ENCODE measurements at places on chromosomes 13 and 19.

DNA sequence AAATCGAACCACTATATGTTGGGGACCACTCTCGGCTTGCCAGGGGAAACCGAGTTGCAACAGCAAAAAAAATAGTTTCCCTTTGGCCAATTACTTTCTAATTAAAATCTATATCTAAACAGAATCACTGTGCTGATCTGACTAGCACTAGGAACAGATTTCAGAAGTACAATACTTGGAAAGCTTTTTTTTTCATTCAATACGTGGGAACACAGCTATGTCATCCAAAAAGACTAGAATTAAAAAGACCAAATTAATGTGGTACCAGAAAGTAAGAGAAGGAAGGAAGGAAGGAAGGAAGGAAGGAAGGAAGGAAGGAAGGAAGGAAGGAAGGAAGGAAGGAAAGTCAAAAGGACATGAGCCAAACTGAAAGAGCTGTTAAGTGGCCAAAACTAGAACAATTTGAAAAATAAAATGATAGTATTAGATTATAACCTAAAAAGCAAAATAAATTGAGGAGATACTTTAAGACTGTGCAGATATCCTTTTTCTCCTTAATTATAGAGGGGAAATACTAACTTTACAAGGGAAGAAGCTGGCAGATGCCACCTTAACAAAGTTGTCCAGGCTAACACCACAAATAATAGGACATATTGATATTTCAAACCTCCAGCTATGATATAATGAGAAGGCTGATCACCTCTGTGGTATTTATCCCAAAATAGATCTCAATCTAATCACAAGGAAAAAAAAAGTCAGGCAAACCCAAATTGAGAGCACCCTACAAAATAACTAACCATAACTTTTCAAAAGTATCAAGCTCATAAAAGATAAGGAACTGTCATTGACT is 63.9 kb downstream of the DIAPH3 start:
- DNase-seq = no peak

DNA sequence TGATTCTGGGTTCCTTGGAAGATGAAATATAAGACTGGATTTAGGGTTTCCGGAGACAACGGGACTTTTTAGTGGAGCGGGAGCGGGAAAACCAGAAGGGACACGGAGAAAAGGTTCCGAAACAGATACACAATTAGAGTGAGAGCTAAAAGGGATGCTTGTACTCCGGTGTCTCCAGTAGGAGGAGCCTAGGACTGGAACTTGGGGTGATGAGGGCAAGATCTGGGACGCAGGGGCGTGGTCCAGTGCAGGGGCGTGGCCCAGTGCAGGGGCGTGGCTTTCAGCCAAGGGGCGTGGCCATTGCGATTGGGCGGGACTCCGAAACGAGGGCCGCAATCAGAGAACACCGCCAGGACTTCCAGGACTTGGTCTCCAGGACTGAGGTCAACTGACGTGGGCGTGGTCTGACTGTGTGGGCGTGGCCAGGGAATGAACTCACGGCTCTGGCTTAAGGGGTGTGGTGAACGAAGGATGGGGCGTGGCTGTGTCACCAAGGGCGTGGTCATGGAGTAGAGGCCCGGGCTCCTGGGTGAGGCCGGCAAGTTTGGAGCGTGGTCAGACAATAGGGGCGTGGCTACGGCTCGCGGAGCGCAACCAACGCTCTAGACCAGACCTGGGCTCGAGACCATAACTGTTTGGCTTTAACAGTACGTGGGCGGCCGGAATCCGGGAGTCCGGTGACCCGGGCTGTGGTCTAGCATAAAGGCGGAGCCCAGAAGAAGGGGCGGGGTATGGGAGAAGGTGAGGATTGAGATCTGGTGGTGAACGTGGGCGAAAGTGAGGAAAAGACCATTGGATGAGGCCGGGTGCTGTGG is at the start of gene DKKL1:
Gene DKKL1, plus strand, starts transcription at position 610 of the 815 bp plus-strand sequence. Its CDS starts 122 bp downstream, at position 732.
- peak; percentile 100 for DNase-seq

DNA sequence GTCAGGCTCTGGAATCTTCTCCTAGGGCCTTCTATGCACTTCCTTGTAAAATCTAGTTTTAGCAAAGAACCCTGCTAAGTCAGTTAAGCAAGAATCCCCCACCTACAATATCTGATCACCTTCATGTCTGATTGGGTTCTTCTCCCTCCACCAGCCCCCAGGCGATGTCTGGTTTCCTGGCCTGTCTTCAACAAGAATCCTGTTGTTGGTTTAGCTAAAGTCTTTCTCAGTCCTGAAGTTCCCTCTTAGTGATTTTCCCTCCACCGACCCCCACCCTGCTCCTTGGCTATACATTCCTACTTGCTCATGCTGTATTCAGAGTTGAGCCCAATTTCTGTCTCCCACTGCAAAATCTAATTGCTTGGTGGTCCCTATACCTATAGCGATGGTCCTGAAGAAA is 35.2 kb upstream of the SLC46A3 start:
- DNase-seq = no peak

GRCh38 chr19:47506459-47506858 is 8.4 kb downstream of the NAPA start:
- no peak for DNase-seq

GRCh38 chr19:34317311-34317927 is 47.6 kb upstream of the GPI start:
- no peak for DNase-seq
